CD4-positive, alpha-beta T cell treated with Interleukin-2 at 100 ng/mL for 4 hours (primary cell): ENCODE measurements at places on chromosomes 11 and 22.

- no peak for DNase-seq
Measured at GRCh38 chr11:132264616-132265015, 894.2 kb downstream of the NTM start.

DNA sequence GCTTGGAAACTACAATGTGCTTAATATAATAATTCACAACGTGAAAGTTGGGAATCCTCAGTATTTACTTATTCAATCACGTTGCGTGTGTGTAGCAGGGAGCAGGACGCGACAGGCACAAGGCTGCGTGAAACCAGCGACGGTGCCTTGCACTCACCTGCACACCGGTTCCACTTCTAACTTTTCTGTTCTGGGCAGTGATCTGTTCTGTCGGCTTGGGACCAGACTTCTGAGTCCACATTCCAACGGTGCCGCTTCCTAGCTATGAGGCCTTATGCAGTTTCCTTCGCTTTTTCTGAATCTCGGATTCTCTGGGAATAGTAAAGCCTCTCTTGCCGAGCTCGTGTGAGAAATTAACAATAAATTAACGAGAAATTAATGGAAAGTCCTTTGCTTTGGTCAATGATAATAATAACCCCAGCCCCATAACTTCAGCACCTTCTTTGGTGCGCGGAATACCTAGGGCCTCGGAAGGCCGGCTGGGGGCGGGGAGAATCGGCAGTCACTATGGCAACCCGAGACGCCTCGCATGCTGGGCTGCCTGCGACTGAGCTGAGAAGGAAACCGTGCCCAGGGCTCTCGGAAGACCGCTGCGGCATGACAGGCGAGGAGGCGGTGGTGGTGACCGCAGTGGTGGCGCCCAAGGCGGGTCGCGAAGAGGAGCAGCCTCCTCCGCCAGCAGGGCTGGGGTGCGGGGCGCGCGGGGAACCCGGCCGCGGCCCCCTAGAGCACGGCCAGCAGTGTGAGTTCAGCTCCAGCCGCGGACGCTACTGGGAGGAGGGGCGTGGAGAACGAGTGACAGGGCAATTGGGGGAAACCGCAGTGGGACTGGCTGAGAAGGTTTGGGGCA lies at the start of gene C11orf97:
TSS of gene C11orf97 (plus strand) at position 530 of the 850 bp plus-strand sequence. CDS start at position 598, 68 bp downstream.
- peak; percentile 57 for DNase-seq

DNA sequence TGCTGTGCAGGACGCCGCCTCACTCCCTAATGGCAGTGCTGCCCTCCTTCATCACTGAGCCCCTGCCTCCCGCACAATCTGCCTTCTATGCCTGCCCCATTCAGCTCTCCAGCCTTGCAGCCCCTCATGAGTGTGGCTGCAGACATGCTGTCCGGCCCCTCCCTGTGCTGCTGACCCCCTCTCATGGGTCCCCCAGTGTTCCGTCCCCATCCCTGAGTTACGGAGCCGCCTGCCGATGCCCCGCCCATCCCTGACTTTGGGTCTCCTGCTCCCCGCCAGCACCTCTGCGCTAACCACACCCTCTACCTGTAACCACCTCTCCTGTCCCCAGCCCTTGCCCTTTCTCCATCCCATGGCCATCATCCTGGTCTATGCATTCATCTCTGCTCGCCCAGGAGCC lies 33.3 kb downstream of the CTTN start:
- no peak for DNase-seq

- no peak for DNase-seq
Measured at GRCh38 chr11:103234974-103235373, 125.7 kb downstream of the DYNC2H1 start.

DNA sequence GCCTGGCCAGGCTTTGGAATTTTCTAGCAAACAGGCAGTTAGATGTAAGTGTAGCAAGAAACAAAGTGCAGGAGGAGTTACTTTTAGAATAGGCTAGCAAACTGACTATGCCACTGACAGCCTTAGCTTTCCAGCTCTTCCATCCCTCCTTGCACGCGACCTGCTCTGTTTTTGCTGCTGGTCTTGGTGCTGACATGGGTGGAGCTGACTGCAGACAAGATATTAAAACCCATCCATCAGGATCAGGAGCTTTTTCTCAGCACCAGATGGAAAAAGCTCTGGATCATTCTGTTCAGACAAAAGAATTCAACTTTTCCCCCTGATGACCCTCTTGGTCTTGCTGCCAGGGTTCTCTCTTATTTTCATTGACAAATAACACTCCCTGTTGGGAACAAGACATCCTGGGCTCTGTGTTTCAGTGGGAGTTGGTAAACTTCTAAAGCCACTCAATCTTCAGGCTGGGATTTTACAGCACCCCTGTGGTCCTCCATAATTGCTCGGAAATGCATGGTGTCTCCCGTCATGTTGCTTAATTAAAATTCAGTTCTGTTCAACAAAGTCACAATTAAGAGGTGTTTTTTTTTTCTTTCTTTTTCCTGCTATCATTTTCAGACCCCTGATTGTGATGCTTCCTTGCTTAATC lies 240.0 kb upstream of the LARGE1 start:
- no peak for DNase-seq

DNA sequence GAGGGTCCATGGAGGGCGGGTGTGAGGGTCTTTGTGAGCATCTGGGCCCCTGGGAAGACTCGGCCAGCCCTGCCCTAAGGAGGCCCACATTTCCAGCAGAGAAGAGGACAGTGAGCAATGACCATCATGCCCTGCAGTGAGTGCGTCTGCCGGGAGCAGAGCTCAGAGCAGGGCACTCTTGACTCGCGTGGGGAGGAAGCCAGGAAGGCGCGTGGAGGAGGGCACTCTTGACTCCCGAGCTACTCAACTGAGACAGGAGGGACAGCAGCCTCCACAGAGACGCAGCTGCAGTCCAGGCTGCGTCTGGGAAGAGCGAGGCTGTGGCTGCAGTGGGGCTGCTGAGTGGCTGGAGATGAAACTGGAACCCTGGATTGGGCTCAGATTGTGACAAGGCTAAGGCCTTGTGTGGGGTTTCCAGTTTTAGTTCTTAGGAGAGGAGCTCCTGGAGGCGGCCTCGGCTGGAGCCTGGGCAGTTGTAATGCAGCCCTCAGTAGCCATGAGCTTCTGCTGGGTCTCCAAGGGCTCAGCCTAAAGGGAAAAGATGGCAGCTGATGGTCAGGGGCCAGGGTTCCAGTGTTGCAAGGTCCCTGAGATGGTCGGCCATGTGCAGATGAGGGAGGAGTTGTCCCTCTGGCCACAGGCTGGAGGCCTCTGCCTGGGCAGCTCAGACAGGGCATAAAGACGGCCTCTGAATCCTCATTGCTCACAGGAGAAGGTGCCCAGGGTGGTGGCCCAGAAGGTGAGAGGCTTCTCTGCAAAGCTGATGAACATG lies 264.7 kb upstream of the B3GAT1 start:
- no peak for DNase-seq

DNA sequence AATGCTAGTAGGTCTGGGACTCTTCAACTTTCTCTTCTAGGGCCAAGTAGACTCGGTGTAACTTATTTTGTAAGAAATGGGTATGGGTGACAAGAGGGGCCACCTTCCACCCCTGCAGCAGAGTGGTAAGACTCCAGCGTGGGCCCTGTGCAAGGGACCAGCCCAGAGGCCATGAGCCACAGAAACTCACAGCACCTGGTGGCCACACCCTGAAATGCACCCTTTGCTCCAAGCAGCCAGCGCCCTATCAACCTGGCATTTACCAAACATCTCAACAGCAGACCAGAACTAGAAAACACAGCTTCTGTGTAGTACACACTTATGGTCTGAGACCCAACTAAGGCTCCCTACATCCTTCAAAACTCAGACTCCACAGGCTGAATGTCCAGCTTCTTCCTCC lies 5.7 kb downstream of the CDCA5 start:
- peak; percentile 81 for DNase-seq

- no peak for DNase-seq
Measured at GRCh38 chr11:41446107-41446506, 13.3 kb downstream of the LRRC4C start.

DNA sequence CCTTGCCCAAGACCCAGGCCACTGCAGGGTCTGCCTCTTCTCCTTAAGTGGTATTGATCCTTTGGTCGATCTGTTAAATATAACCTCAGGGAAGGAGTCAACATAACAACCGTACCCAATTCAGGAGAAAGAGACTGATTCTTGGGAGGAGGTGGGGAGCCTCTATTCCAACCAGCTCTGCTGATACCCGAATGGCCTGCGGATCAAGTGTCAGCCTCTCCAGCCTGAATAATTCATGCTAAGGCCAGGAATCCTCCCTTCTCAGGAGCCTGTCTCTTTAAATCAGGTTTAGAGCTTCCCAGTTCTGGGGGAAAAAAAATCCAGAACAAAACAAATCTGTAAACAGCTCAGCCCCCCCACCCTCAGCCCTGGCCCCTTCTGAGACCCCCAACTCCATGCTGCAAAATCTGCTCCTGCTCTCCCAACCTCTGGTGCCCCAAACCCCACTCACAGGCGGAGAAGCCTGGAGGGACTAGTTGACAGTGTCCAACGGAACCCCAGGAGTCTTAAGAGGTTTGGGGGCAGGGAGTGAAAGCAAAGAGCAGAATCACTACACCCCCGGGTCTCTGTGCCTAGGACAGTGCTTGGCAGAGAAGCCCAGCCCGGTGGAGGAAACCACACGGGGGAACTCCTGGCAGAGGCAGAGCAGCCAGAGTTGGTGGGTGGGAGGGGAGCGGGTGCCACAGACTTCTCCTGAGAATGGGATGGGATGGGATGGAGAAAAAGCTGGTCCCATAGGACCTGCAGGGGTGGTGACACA lies 863 bp upstream of the TPBGL start:
- DNase-seq: no peak

DNA sequence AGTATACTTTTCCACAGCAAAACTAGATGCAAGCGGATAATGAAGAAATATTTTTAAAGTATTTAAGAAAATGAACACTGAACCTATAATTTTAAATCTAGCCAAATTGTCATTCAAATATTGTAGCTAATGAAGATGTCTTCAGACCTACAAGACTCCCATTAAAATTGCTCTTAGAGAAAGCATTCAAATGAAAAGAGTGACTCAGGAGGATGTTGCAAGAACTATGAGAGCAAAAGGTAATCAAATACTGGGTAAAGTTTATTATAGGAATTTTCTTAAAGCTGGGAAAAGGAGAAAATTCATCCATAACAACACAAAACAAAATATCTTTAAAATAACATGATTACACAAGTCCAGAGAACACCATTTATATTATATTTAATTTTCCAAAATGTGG lies 5.4 kb upstream of the POU2AF1 start:
- no peak for DNase-seq
